ENCODE measurements at places on chromosomes 6 and 20.

- DNase-seq, result peak; percentile 11
These were observed 303 bp downstream of the ILRUN start for GRCh38 chr6:34696189-34696738.

GRCh38 chr6:16730738-16731477 is 30.4 kb downstream of the ATXN1 start:
- DNase-seq, result no peak

- no peak for DNase-seq
These were observed 259.0 kb downstream of the SYNE1 start for GRCh38 chr6:152378169-152378568.

DNA sequence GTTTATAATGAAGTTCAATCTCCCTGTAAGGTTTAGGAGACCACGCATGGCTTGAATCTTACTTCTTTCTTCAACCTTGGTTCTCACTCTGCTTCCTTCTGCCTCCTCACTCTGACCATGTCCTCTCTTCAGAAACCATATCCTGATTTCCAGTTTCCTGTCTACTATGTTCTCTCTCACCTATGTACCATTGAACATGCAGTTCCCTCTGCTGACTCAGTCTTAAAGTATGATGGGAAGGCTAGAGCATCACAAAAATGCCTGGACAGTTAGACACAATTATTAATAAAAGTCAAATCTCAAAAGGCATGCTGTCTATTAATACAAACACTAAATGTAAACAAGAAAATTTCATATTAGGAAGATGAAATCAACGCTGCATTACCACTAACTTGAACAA is 151.6 kb downstream of the PRKN start:
- DNase-seq, result no peak

- no peak for DNase-seq
These were observed 6.1 kb downstream of the MRS2 start for GRCh38 chr6:24408719-24409410.

DNA sequence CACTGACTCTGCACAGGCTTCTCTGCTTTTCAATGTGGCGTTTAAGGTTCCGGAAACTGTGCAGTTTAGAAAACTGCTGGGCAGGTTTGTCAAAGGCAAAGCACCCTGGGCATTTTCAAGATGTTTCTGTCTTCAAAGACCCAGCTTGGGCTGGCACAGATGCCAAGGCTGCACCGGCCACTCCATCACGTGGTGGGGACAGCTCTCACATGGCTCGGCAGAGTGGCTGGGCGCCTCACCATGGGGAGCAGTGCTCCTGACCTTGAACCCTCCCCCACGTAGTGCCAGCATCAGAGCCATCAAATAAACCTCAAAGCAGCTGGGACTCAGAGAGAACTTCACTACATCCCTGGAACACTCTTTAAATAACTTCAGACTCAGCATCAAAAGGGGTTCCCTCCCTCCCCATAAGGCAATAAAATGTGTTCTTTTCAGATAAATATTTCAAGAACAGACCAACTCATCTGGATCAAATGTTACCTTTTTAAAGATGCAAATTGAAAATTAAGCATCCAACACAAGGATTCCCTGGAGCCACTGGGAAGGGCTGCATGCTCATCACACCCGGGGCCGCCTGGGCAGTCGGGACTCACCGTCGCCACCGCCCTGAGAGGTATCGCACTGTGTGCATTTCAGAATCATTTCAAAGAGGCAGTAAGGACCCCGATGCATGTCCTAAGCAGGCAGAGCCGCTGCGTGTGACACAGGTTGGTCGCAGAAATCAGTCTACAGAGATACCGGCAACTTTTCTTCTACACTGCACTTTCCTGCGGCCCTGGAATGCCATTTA is 157.1 kb downstream of the CDH4 start:
- no peak for DNase-seq

GRCh38 chr6:34486106-34486740 is 20.3 kb downstream of the PACSIN1 start:
- DNase-seq, result no peak

GRCh38 chr20:53503517-53503919 is 90.1 kb downstream of the ZNF217 start:
- DNase-seq, result no peak

- DNase-seq, result no peak
These were observed 2.4 kb upstream of the ZMYND8 start for GRCh38 chr20:47358672-47359529.

GRCh38 chr20:52081066-52081465 is 110.5 kb downstream of the ZFP64 start:
- DNase-seq, result no peak

GRCh38 chr6:14276667-14277404 is 159.3 kb downstream of the CD83 start:
- DNase-seq, result no peak

- no peak for DNase-seq
These were observed 12.1 kb upstream of the COL21A1 start for GRCh38 chr6:56259234-56260077.

- DNase-seq, result no peak
These were observed 639 bp upstream of the CD24 start for GRCh38 chr6:106974999-106975737.

DNA sequence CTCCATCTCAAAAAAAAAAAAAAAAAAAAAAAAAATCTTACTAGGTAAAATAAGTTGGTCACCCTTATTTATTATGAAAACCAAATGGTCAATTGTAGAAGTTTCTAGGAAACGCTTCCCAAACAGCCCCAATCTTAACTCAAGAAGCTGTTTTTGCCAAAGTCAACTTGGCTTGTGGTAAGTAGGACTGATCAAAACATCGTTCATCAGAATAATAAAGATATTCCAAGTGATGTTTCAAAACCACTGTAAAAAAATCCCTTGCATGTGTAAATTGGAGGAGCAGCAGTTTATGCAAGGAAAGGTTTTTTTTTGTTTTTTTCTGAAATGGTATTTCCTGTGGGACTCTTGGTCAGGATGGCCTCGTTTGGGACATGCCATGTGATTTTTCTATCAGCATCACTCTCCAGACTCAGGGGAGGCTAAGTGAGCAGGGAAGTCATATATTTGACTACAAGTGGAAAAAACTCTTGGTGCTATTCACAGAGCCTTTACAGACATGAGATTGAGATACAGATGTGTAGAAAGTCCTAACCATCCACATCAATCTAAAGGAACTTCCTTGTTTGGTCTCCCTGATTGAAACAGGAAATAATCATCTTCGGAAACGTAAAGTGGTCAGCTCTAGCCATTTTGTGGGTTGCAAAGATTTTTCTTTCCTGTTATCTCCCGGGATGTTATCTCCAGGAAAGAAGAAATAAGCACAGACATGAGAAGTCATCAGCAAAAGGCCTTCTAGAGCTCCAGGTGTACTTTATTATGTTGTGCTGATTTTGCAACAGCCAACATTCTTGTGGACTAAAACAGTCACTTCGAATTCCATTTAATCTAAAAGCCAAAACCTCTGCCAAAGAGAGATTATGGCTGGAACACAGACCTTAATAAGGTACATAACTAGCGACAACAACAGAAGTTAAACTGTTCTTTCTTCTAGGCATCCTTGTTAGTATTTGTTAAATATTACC is 177.8 kb downstream of the EDN1 start:
- no peak for DNase-seq

DNA sequence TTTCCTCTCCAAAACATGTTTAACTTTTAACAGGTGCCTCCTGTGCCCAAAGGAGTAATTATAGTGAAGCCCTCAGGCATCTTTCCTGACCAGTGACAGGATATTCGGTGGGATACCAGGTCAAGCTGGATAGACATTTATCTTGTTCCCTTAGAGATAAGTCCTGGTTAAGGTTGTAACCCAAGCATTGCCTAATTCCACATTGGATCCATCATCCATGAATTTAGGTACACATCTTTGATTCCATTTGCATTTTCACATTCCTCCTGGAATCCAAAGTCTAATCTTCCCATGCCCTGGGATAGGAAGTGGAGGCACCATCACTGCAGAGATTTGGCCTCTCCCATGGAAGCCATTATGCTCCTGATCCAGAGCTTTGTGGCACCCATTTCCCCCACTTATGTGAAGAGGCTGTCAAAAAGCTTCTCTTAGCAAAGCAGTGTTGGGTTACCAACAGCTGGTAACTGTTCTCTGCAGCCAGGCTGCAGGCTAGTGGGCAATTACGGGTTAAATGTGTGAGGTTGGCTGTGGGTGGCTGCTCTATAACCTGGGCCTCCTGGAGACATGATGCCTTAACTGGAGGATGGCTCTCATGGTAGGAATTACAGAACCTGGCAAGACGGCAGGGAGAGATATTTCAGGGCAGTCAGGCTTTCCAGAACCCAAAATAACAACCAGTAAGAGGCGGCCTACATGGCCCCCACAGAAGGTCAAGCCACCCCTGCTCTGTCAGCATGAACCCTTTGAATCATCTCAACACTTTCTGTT is 96.9 kb upstream of the VGLL2 start:
- DNase-seq, result no peak

GRCh38 chr6:24742216-24742738 is 23.3 kb upstream of the C6orf62 start:
- DNase-seq, result no peak

DNA sequence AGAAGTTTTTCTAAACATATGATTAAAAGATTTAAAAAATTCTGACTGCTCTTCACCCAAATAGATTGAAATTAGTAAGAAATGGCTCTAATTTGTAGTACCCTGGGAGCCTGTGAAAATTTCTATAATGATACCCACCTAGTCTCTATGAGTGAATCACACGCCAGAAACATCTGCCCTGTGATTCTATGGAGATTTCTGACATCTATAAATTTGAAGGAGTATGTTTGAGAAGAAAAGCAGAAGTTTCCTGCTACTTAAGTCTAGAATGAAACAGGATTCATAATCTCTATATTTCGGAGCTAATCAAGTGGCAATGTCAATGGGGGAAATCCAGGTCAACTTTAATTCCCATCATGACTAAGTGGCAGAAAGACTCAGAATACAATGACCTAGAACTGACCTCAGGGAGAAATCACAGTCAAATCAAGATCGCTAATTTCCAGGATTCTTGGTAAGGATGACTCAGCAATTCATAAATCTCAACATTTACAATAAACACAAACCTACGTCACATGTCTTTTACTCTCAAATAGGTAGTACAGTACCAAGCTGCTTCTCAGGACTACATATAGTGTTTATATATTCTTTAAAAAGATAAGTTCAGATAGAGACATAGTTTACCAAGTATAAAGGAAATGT is 186.2 kb upstream of the TNFAIP3 start:
- no peak for DNase-seq

DNA sequence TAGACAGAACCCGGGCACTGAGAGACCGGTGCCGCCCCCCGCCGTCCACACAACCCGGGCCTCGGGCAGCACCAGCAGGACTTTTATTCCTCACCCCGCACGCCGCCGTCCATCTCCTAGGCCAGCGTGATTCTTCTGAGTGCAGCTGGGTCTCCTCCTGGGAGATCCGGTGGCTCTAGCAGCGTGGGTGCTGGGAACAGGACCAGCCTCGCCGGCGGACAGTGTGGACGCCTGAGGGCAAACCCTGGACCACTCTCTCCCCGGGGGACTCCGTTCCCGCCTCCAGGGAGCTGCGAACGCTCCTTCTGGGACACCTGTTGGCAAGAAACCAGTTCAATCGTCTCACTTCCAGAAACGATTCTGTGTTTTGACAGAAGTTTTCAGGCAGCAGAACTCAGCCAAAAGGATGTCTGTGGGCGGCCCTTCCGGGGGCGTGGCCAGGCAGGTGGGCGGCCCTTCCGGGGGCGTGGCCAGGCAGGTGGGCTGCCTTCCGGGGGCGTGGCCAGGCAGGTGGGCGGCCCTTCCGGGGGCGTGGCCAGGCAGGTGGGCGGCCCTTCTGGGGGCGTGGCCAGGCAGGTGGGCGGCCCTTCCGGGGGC is 130.7 kb downstream of the DLL1 start:
- no peak for DNase-seq

DNA sequence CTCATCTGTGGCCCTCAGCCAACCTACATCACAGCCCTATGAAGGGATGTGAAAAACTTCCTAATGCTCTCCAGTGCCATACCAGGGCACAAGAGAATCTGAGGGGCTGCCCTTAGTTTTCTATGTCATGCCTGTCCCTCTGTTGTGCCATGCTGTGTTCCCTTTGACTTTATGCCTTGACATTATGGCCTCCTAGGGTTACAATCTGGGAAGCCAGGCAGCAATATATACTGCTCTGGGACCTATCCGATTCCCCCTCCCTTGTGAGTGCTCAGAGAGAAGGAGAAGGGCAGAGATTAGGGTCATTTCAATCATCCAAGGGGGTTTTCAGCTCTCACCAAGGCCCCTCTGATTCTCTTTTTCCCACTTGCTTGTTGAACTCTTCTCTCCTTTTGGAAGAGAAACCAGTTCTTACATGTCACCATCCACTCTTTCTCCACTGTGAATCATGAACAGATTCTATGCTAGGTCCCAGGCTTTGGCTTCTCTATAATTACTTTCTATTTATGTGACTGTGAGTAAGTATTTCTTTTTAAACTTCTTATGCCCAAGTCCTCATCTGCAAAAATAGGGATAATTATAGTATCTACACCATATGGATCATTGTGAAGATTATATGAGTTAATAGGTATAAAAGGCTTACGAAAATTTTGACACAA is 14.2 kb upstream of the FRK start:
- no peak for DNase-seq

GRCh38 chr20:15887387-15887786 is 685.9 kb downstream of the KIF16B start:
- no peak for DNase-seq

- no peak for DNase-seq
These were observed 175.8 kb upstream of the SALL4 start for GRCh38 chr20:51978070-51978501.

GRCh38 chr6:38871741-38872568 is 156.8 kb downstream of the DNAH8 start:
- DNase-seq, result peak; percentile 15

DNA sequence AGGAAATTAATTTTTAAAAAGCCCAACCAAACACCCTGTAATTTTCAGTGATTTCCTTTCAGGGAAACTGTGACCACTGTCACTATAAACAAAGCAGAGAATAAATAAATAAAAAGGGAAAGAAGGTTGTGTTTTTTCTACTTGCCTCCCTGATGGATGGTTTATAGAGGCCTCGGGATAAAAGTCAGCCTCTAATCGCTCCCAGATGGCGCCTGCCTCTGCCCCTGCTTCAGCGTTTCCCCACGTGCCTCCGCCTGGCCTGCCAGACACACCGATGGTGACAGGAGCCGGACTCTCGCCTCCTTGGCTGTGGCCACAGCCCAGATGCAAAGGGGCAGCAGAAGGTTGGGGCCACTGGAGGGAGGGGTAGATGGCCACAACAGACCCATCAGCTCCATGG is 327.7 kb downstream of the CDC5L start:
- no peak for DNase-seq

DNA sequence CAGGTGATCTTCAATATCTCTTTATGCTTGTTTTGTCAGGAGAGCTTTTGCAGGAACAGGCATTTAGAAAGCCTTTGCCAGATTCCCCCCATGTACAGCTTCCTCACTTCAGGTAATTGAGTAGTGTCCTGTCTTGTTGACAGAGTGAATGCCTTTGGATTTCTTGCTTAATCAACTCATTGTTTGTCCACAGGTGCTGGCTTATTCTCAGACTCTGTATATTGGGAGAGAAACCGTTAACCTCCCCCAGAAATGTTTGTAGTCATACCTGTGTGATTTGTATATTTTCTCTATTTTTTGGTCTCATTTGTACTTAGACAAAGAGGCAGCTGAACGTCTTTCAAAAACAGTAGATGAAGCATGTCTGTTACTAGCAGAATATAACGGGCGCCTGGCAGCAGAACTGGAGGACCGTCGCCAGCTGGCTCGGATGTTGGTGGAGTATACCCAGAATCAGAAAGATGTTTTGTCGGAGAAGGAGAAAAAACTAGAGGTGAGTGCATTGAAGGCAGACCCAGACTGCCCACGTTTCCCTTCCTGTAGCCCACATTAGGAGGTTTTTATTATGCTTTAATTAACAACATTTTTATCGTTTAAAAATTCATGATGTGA is 32.3 kb downstream of the RPRD1B start:
- no peak for DNase-seq

GRCh38 chr6:165441181-165441580 is 131.8 kb upstream of the C6orf118 start:
- no peak for DNase-seq
